ENCODE measurements at places on chromosomes 11 and 22.

GRCh38 chr22:29031227-29032011, 30.2 kb downstream of the C22orf31 start:
- DNase-seq: no peak

GRCh38 chr11:110207123-110207522, 89.3 kb downstream of the RDX start:
- DNase-seq: no peak

GRCh38 chr11:77111277-77111676, 8.6 kb downstream of the OMP start:
- DNase-seq: no peak

DNA sequence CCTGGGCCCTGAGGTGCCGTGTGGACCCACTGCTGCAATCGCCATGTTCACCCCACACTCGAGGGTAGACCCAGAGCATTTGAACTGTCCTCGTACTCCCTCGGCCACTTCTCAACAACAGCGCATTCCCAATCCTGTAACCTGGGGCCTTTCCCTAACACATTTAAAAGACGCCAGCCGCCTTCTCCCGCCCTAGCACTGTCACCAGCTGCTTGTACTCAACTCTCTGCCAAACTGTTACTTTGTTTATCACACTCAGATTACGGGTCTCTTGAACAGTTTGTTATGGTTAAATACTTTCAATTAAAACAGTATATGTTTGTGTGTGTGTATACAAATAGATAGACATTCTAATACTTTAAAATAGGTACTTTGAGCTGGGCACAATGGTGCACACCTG, 20.7 kb downstream of the CDKN1C start:
- DNase-seq: no peak

GRCh38 chr22:48635816-48636215, 1191.9 kb downstream of the BRD1 start:
- no peak for DNase-seq

- DNase-seq: no peak
These were observed 8.1 kb upstream of the SLC35E4 start for GRCh38 chr22:30627471-30627870.

DNA sequence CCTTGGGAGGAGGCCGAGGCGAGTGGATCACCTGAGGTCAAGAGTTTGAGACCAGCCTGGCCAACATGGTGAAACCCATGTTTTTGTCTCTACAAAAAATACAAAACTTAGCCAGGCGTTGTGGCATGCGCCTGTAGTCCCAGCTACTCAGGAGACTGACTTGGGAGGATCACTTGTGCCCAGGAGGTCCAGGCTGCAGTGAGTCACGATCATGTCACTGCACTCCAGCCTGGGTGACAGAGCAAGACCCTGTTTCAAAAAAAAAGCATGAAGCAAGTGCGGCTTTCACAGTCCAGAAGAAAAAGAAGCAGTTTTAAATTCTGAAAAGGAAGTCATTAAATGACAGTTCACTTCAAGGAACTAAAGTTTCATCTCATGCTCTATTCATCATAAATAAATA, 7.1 kb upstream of the LTO1 start:
- DNase-seq: no peak

DNA sequence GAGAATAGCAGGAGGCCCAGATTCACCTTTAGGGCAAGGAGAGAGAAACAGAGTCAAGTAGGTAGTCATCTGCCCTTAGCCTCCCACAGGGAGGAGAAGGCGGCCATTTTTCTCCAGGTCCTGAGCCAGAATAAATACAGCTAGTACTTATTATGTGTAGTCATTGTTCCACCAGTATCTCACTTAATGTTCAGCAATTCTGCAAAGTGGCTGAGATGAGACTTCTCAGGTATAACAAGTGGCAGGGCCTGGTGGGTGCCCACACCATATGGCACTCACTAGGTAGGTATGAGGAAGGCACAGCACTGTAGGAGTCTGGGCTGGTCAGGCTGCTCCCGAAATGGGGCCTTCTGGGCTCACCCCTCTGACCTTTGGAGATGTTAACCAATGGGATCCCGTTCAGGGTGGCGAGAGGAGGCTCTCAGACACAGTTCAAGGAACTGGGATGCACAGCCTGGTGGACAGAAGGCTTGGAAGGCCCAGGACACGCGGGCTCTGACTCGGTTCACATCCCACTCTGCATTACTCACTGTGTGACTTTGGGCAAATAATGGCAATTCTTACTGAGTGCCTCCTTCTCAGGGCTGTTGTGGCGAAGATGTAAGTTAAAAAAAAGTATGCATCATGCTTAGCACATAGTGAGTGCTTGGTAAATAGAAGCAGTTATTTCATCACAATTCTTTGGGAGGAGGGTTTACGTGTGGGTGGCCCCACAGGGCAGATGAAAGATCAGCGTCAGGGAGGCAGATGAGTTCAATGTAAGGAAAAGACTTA, 25.1 kb downstream of the RTN4RL2 start:
- DNase-seq: no peak

DNA sequence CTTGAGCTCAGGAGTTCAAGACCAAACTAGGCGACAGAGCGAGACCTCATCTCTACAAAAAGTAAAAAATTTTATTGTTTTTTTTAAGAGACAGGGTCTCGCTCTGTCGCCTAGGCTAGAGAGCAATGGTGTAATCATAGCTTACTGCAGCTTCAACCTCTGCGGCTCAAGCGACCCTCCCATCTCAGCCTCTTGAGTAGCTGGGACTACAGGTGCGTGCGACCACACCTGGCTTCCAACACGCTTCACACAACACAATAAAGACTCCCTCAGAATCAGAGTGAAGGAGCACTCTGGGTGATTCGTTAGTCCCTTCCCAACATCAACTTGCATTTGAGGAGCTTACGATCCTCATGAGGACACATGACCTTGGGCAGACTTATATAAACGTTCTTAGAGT, 79.5 kb upstream of the APOA1 start:
- no peak for DNase-seq

GRCh38 chr11:1391165-1392075, 1.7 kb downstream of the BRSK2 start:
- DNase-seq: peak; percentile 25

DNA sequence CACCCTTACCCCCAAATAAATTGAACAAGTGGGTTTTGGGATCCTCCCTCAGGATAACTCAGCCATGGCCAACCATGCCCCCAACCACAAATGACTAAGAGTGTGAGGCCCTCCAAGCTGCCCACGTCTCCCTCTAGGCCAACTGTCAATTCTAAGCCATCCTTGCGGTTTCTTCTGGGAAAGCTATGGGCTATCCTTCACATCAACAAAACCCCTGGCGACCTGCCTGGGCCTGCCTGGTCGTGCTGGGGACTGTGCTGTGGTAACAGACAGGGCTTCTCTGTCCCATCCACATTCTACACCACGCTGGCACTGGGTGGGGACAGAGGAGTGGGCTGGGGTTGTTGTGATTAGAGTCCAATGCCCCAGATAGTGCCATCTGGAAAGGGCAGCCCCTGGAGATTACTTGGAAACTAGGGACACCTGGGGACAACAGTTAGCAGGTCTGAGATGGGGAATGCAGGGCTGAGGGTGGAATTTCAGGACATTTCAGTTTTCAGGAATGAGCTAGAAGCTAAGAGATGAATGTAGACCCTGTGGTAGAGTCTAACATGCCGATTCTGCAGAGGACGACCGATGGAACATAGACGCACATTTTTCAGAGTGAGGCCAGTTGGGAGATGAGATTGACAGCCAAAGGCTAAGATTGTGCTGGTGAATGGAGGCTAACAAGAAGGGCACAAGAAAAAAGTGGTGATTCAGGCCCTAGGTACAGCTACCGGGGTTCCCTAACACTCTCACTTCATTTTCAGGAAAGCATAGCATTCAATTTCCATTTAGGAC, 131.9 kb downstream of the RASSF10 start:
- no peak for DNase-seq

DNA sequence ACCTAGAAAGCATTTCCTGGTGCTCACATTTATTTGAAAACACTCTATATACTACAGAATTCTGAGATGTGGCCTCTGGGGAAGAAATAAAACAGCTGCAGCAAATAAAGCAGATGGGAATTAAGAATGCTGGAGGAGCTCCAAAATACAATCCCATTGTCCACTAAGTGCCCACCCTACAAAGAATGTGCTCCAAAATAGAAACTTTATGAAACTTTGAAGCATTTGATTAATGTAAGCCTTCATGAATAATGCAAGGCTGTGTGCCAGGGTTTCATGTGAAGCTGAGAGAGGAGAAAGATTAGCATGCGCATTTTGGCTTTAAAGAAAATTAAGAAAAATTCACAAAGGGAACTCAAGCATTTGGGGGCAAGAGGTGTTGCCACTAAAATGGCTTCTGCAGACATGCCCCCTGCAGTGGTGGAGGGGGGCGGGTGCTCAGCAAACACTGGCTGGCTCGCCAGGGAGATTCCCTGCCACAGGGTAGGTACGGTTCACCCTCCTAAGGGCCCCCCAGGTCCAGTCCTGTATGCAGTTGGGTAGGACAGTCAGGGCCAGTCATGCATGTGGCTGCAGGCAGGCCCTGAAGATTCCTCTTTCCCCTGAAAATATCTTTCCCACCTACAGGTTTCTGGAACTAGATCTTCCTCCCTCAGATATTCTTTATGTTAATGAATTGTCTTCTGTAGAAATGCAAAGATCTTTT, 46.6 kb upstream of the RCN1 start:
- no peak for DNase-seq

GRCh38 chr11:3971756-3972404, 116.4 kb downstream of the STIM1 start:
- no peak for DNase-seq

DNA sequence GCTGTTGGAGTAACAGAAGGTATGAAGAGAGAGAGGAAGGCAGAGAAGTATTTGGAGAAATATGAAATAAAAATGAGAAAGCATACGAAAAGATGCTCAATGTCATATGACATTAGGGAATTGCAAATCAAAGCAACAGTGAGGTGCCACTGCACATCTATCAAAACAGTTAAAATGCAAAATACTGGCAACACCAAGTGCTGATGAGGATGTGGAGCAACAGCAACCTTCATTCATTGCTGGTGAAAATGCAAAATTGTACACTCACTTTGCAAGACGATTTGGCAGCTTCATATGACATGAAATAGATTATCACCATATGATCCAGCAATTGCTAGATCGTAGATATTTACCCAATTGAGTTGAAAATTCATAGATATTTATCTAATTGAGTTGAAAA, 9.4 kb upstream of the SPDYC start:
- no peak for DNase-seq

DNA sequence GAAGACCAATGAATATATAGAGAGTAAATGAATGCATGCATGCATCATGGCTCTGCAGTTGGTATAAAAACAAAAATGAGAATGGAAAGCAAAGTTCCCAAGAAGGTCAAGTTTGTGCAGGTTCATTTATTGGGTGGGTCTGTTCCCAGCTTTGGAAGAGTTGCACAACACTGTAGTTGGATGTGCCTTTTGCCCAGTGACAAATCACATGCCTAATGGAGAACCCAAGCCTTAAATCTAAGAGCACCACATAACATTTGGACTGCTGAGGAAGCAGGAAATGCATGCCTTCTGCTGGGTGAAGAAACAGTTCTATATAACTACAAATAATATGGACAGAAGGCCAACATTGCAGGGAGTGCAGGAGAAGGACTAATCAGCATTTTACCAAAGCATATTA, 30.6 kb downstream of the PRCP start:
- no peak for DNase-seq

DNA sequence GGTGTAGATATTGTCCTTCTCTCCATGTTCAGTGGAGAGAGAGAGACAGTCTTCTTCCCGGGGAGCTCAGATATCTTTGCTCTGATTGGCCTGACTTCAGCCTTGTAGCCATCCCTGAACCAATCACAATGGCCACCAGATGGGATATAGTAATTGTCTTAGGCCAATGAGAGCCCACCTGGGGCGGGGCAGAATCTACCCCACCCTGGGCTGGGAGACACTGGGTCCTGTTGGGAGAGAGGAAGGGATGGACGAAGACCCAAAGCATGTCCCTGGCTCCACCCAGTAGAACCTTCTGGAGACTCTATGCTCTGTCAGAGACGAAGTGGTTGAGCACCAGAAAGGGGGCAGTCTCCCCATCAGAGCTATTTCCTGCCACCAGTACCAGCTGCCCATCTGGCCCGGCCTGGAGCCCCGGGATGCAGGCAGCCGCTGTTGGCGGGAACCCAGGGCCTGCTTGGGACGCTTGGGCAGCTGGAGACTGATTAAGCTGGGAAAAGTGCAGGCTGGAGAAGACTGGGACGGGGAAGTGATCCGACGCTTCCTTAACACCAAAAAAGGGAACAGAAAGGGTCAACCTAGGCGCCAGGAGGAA, 31.6 kb upstream of the CBX7 start:
- no peak for DNase-seq

- DNase-seq: no peak
These were observed 48.8 kb upstream of the FIBIN start for GRCh38 chr11:26944866-26945664.

DNA sequence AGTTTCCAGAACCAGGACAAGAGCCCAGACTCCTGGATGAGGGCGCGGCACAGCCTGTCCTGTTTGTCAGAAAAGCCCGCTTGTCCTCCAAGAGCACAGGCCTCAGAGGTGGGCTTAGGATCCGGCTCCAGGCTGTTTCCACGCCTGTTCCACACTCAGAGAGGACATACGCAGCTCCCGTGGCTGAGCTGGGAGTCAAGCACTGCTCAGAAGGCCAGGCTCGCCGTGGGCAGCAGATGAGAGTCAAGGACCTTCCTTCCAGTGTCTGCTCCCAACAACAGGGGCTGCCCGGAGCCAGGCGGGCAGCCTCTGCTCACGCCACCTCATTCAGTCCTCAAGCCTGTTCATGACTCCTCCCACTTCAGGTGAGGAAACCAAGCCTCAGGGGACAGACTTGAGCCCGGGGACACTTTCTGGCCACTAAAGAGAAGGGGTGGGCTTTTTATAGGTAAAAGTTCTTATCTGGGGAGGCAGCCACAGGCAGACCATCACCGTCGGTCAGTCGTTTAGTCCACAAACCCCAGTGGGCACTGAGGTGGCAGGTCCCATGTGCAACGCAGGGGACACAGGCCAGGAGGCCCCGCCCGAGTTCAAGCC, 3.8 kb downstream of the CYB5R3 start:
- no peak for DNase-seq

DNA sequence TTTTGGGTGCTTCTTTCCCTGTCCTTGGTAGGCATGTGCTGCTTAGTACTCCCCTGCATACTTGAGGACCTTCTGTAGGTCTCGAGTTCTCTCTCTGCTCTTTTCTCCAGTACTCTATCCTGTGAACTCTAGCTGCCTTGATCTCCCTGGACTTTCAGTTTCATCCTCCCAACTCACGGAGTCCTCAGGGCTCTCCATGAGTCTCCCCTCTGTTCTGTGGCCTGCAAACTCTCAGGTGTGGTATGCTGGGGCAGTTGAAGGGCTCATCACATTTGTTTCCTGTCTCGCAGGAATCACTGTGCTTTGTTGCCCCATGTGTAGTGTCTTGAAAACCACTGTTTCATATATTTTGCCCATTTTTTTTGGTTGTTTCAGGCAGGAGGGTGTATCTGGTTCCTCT, 3.3 kb upstream of the PACS1 start:
- DNase-seq: no peak

GRCh38 chr22:36760786-36761185, 15.1 kb downstream of the IFT27 start:
- DNase-seq: no peak

- DNase-seq: no peak
These were observed 25.0 kb upstream of the SUSD2 start for GRCh38 chr22:24156141-24156912.

Data from NCI-H2171 (cell line).